ENCODE measurements at places on chromosomes 13 and 19.

- DNase-seq: peak; percentile 81
These were observed 7.2 kb downstream of the WDR18 start for GRCh38 chr19:991174-991931.

DNA sequence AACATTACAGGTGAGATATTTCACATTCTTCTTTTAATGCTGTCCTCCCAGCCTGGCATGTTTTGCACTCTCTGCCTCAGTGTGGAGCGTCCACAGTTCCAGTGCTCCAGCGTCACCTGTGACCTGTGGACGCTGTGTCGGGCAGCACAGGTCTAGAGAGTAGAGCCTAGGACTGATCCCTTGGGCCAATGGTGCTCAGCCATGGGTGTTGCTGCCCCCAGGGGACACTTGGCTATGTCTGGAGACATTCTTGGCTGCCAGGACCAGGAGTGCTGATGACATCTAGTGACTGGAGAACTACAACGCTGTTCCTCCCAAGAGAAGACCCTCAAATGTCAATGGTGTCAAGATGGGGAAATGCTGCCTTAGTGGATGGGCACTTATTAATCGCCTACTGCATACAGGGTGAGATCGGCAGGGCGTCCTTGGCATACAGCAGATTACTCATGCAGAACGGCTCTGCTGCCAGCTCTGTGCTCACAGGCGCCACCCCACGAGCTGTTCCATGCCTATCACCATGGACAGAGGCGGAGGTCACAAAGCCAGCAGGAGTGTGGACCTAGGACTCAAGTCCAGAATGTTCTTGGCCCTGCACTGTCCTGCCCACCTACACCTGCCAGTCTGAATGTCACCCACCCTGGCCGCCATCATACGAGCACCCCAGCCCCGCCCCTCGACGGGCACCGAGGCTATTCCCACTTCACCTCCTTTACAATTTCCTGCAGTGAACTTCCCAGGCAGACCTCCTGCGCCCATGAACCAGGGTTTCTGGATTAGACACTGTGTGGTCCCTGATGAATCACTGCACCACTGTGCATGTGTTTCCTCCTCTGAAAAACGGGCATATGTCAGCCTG is 13.9 kb upstream of the MADCAM1 start:
- DNase-seq: no peak

DNA sequence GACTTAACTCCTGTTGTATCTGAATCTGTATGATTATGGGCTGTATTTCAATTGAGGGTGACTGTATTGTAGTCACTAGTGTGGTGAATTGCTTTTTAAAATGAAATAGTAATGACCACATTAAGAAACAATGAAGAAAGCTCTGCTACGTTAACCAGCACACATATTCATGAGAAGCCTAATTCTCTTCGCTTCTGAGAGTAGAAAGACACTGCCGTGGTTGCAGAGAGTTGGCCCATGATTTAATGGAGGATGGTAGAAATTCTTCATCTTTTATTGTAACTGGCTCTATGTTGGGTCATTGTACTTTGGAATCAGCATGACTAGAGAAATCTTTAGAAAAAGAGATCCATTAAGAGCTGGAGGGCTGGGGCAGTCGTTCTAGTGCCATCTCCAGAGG is 451.5 kb downstream of the PCDH17 start:
- no peak for DNase-seq

DNA sequence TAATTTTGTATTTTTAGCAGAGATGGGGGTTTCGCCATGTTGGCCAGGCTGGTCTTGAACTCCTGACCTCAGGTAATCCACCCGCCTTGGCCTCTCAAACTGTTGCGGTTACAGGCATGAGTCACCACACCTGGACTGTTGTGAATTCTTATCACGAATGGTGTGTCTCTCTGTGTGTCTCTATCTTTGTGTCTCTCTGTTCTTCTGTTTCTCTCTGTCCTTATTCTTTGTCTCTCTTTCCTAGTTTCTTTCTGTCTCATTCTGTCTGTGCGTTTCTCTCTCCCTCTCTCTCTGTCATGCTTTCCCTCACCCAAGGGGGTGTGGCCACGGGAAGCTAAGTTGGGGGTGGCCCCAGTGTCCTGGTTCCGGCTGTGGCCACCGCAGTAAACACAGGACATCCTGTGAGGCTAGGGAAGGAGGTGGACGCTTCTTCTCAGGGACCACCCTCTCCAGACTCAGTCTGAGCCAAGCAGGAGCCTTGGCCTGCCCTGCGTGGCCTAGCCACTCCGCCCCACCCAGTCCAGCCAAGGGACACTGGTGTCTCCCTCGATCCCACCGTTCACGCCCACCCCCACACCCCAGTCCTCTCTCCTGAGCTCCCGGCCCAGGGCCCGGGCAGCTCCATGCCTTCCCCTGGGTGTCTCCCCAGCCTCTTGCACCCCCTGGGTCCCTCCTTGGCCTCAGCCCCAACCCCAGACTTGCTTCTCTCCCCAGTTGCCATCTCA is 3.9 kb upstream of the PRX start:
- peak; percentile 35 for DNase-seq

DNA sequence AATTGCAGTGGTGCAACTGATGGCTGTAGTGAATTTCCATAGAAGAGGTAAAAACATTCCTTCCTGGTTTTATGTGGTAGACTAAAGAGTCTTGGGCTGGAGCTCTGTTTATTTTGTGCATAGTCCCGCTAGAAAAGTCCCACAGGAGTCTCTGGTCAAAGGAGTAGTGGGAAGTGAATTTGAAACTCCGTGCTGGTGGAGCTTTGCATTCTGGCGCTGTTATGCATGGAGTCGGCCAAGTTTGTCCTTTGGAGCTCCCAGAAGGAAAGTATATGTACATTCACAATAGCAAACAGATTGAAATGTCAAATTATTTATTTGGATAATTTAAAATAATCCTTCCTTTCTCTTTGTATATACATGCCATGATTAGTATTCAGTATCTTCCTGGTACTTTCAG is 296.5 kb downstream of the LMO7 start:
- no peak for DNase-seq

DNA sequence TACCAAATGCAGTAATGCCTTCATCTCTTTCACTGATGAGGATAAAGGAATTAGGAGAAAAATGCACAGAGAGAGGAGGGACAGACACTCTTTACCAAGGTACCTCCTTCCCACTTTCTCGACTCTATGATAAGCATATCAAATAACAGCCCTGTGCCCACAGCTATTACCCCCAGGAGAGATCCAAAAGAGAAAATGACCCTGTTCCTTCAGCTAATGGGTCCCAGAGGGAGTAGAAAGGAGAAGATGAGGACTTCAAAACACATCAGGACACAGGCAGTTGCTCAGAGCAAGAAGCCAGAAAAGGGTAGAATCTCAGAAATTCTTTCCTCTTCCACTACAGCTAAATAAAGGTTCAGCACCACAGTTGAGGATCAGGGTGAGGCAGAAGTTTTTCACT is 80.6 kb downstream of the ABCC4 start:
- no peak for DNase-seq

- DNase-seq: no peak
These were observed 1142.4 kb upstream of the MIR17HG start for GRCh38 chr13:90205081-90205480.

DNA sequence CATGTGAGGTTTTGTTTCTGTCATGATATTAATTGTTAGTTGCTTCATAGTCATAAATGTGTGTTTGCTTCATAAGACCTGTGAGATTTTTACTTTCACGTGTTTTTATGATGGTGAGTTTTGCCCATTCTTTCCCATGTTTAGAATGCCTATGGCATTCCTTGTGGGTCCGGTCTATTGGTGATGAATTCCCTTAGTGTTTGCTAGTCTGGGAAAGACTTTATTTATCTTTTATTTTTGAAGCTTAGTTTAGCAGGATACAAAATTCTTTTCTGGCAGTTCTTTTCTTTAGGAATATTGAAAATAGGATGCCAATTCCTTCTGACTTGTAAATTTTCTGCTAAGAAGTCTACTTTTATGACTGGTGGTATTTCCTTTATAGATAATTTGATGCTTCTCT is 332.7 kb downstream of the OXGR1 start:
- DNase-seq: no peak

DNA sequence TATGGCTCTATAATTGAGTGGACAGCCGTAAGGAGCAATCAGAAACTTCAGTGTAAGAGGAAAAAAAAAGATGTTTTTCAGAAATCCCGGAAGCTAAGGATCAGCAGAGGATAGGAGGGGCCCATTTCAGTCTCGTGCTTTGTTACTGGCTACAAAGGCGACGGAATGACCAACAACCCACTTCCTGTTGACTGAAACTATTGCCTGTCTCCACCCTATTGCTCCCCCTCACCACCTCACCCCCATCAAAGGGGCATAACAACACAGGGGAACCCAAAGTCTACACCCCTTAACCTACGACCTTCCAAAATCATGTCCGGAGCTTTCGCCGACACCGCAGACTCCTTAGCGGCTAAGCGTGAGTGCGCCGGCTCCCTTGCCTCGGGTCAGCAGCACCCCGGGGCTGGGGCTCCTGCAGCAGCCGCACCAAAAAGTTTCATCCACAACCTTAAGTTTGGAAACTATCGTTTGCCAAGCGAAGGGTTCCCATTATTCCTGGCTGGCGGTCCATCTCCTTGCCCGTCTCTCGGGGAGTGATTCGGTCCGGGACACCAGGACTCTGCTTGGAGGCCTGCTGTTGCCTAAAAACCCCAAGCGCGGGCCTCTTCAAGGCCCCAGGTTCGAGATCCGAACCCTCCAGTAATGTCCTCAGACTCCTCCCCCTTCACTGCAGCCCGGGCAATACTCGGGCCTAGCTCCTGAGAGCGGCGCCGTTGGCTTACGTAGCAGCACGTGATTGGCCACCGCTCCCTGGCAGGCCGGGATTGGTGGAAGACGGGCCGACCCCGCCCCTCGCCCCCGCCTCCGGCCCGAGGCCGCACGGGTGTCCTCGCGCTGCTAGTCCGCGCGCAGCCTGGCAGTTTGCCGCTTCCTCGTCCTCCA is at the start of gene TPP2:
Gene TPP2, plus strand, starts transcription at position 840 of the 882 bp plus-strand sequence. CDS start 53 bp downstream, outside the sequence.
- DNase-seq: peak; percentile 99

GRCh38 chr19:40221858-40222619 is 3.9 kb upstream of the TTC9B start:
- peak; percentile 81 for DNase-seq

DNA sequence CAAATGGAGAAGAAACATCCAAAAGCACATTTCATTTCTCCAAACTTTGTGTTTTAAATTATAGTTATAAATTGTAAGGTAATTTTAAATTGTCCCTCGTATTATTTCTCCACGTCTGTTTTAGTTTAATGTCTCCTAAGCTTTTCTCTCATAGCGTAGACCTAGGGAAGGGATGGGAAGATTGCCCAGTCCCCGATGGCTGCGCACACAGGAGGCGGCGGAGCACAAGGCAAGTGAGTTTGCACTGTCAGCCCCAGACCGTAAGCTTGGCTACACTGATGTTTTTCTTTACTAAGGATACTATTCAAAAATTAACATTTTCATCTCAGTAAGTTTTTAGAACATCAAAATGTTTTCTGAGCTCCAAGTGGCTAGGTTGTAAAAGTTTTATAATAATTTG is 72.3 kb downstream of the GPR12 start:
- DNase-seq: no peak

- DNase-seq: no peak
These were observed 9.2 kb downstream of the ASF1B start for GRCh38 chr19:14127176-14127575.

DNA sequence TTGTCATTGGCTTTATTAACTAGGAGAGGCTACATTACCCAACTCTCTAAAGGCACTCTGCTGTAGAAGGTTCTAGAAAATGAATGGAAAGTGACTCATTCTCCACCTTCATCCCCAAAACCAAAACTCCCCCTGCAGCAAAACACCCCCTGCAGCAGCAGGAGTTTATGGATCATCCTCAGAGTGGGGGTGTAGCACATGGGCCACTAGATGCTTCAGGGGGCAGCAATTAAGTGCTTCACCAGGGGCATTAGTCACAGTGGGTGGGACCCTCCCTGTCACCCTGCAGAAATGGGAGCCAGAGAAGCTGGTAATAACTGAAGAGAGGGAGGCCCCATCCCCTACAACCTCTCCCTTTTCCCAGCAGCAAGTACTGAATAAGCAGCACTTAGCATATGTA is 64.5 kb upstream of the MED4 start:
- DNase-seq: peak; percentile 53

- DNase-seq: peak; percentile 61
These were observed 9.5 kb downstream of the PIP5K1C start for GRCh38 chr19:3690551-3691371.
